Activated naive CD4-positive, alpha-beta T cell (primary cell): ENCODE measurements at places on chromosomes 6 and 20.
A peak's percentile ranks its signal among the peaks of the same experiment; 100 is the strongest.

- DNase-seq = no peak
Observed at GRCh38 chr6:106247293-106247692, 78.3 kb downstream of the ATG5 start.

DNA sequence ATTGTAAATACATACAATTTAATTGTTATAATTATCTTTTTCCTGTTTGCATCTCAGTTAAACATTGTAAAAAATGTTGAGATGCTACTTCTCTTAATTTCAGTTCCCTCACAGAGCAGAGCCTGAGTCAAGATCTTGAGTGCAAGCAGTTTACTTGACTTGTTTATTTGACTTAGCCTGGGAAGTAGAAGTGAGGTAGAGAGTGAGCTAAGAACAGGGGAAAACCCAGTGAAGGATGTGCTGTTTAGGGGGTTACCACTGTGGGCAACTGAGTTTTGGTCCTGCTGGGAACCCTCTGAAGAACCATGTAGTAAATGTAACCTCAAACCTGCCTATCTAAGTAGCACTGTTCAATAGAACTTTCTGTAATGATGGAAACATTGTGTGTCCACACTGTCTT, 495.2 kb upstream of the FLRT3 start:
- no peak for DNase-seq

DNA sequence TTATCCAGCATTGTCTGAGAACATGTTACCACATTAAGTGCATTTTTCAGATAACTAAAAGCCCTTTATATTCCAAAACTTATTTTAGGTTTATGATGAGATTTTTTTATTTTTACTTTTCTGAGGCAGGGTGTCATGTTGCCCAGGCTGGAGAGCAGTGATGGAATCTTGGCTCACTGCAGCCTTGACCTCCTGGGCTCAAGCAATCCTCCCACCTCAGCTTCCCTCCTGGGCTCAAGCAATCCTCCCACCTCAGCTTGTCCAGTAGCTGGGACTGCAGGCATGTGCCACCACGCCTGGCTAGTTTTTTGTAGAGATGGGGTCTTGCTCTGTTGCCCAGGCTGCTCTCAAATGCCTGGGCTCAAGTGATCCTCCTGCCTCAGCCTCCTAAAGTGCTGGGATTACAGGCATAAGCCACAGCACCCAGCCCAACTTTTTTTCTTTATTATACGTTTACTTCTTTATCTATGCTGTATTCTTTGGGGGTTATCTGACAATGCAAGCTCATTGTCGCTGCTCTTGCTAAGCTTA, 6.2 kb downstream of the DYNLT1 start:
- DNase-seq = no peak

GRCh38 chr6:158161566-158162254, 6.4 kb downstream of the SERAC1 start:
- DNase-seq = no peak

- DNase-seq = no peak
Observed at GRCh38 chr6:169188475-169188874, 65.2 kb downstream of the THBS2 start.

DNA sequence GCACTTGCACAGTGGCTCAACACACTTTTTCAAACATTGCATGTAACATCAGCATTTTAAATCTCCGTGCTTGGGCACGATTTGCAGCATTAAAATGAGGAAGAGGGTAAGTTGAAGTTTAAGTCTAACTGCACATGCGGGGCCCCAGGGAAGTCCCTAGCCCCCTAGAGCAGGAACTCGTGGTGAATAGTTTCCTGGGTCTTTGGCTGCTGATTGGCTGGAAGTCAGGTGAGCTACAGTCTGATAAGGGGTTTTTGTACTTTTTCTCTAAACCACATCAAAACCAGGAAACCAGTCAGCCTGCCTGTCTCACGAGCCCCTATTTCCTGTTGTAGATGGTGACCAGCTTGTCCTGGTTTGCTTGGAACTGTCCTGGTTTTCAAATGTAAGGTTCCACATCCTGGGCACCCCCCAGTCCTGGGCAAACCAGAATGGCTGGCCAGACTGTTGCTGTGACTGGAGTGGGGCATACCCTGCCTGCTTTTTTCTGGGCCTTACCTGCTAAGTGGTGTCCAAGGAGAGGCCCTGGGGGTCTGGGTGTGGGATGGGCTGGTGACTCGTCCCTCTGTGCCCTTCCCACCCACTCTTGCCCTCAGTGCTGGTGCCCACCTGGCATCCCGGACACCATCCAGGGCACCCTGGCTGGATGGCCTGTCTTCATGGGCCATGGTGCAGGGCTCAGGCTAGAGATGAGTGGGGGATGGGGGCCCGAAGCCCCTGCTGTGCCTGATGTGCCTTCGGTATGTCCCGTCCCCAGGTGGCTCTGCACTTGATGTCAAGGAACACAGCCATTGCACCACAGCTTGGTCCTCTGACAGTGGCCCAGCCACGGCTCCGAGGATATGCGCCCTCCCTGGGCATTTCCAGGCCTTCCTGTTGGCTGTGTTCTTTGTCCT, 31.8 kb downstream of the SUN5 start:
- peak; percentile 65 for DNase-seq

GRCh38 chr6:158560836-158561320, 987 bp downstream of the TMEM181 start:
- DNase-seq = no peak

- no peak for DNase-seq
Observed at GRCh38 chr6:132571774-132572173, 1.7 kb downstream of the TAAR6 start.

DNA sequence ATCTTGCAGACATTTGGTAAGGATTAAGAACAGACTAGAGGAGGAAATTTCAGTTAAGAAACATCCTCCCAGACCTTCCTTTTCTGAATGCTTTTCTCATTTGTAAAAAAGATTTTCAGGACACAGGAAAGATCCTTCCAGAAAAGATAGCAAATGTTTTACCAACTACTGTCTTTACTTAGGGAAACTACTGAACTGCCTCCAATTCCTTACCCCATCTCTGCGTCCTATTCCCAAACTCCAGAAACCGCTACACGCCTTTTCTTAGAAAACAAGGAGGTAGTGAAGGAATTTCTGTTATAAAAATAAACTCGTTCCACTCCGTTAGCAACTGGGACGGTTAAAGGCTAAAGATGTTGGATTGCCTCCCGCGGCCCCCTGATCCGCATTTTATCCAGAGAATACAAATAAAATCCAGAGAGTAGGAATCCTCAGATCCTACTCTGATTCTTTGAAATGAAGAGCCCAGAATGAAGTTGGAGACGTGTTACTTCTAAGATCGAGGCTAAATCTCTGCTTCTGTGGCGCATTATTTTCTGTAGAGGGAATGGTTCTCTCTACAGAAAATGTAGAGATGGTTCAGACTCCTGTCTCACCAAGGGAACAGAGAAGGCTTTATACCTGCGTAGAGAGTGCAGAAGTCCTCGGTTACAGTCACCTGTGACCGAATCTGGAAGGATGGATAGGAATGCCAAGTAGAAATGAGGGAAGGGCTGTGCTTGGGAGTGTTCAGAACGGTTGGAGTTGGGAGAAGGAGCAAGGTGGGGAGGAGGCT, 133.0 kb downstream of the GPX5 start:
- DNase-seq = no peak

DNA sequence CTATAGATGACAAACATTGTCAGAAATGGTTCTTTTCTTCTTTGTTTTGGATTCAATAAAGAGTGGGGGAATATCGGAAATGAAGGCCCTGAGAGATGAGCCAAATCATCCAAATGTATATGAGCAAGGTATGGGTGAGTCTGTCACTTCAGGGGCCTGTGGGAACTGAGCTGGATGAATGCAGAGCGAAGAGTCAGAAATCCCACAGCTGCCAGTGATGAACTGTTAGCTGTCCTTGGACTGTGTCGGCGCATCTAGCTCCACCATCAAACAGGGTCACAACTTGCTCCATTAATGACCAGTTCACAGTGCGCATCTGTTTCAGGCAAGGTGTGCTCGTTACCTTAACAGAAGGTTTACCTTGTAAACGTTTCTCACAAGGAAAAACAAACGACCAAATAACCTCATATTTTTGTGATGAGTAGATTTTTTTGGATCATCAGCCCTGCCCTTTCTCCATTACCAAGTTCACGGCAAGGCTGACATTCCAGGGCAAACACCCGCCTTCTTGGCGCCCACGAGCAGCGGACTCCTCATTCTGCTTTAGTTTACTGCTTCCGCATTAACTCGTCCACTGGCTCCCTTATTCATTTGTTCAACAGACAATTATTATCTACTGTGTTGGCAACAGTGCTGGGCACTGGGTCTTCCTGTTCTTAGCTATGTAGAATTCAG, 15.0 kb upstream of the CCN6 start:
- no peak for DNase-seq

DNA sequence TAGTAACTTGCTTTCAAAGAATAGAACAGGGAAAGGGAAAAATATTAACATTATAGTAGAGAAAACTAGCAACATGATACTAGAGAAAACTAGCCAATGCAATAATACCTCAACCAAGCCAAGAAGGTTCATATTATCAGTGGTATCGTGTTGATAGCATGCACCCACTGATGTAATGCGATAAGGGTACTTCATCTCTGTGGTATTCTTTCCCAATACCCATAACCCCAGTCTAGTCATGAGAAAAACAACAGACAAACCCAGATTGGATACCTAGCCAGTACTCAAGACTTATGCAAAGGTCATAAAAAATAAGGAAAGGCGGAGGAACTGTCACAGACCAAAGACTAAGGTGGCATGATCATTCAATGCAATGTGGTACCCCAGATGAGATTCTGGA, 21.0 kb downstream of the BLOC1S5 start:
- no peak for DNase-seq

DNA sequence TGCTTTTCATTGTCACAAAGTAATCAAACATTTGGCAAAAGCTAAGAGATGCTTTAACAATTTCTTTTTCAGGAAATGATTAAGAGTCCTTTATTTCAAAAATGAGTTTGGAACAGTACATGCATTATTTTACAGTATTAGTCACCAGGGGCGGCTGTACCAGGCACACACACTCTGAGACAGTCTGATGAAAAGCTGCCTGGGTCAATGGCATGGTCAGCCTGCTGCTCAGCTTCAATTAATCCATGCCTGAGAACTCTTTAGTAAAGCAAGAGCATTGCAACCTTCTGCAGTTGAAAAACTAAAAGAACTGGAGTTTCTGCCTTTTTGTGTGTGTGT, 105.5 kb downstream of the TULP4 start:
- no peak for DNase-seq

- DNase-seq = no peak
Observed at GRCh38 chr6:132669690-132670291, 10.8 kb upstream of the TAAR1 start.

- no peak for DNase-seq
Observed at GRCh38 chr20:2171266-2171790, 69.7 kb downstream of the STK35 start.

DNA sequence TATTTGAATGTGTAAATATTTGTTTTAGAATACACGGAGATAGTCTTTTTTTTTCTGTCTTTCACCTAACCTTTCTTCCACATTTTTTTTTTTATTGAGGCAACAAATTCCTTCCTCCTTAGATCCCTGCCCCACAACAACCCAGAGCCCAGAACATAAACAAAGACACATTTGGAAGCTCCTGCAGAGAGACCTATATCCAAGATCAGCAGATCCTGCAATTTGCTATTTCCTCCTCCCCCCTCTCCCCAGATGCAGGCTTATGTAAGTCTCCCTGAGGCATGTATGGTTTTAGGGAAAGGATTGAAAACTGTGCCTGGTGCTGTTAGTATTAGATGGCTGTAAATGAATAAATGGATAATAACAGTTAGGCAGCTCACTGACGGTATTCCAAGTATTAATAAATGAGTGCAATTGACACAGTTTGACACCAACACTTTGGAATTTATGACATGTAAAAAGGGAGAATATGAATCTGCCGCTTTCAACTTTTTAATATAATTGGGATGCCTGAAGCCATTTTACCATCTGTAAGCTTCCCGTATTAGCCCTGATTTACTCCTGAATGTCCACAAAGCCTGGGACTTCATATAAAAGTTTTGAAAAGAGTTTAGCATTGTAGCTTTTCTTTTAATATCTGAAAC, 608.3 kb upstream of the CITED2 start:
- DNase-seq = no peak

GRCh38 chr6:106513808-106514582, 115.3 kb downstream of the RTN4IP1 start:
- DNase-seq = no peak

DNA sequence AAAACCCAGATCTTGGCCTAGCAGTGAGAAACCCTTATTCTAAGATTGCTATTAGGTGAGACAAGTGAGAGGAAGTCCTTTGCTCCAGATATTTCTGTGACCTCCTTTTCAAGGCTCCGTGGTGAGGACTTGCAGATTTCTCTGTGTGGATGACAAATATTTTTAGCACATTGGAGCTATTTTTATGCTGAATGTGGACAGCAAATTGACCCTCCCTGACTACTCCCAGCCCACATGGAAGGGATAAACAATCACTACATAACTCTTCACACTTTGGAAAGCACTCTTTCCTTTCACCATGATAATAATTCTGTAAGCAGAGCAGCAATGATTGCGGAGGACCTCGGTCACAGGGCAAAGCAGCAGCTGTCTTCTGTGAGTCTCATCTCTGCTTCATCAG, 88.0 kb upstream of the ADGRF1 start:
- DNase-seq = no peak

GRCh38 chr6:145252737-145253136, 482.6 kb downstream of the EPM2A start:
- DNase-seq = no peak

DNA sequence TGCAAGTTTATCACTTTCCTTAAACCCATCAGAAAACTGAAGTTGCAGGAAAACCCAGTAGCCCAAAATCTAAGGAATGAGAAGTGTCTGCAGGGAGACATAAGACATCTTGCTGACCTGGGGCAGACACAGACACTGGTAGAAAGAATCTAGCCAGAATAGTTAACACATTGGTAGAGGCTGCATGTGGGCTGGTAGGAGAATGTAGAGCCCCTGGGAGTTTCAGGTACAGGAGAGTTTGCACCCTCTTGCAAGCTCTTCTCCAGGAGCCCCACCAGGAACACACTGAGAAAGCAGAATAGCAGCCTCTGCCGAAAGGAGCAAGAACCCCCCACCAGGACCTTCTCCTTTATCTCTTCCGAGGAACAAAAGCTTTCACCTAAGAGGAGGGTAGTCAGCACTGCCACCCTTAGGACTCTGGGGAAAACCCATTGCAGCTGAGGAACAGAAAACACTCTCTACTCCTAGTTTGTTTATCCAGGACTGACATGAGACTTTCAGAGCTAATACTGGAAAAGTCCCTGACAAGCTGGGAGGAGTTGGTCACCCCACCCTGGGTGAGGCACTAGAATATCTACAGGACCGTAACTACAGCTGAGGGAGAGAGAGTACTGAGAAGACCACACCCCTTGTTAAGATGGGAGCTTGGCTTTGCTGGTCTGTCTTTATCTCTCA, 10.5 kb upstream of the OGFRL1 start:
- DNase-seq = no peak

- no peak for DNase-seq
Observed at GRCh38 chr6:45886776-45887175, 128.9 kb downstream of the CLIC5 start.

- DNase-seq = no peak
Observed at GRCh38 chr6:118537574-118537973, 10.5 kb upstream of the PLN start.

- DNase-seq = no peak
Observed at GRCh38 chr20:31590717-31591225, 14.3 kb upstream of the ID1 start.
